Activated CD8-positive, alpha-beta T cell treated with anti-CD3 and anti-CD28 coated beads for 36 hours (primary cell): ENCODE measurements at places on chromosomes 13 and 19. TPM values are rescaled to one million over a fixed set of nuclear protein-coding genes. Genes with fewer than 3 reads are reported as not detected.

GRCh38 chr13:38898481-38898880, 92.2 kb downstream of the STOML3 start:
- H3K4me3 ChIP-seq = no peak overlapping the region
- no peaks in the 10 kb centered on the region for H3K36me3 ChIP-seq
- H3K27me3 ChIP-seq = no peaks in the 10 kb centered on the region

- peak overlapping the region; percentile 96 for H3K4me3 ChIP-seq
- H3K36me3 ChIP-seq = peaks cover 14% of the 10 kb centered on the region
- H3K27me3 ChIP-seq = no peaks in the 10 kb centered on the region
- H3K27ac ChIP-seq = peak overlapping the region; percentile 96
- DNase-seq = peak; percentile 61
These were observed 16.9 kb upstream of the AP1M2 start for GRCh38 chr19:10603873-10604459.

DNA sequence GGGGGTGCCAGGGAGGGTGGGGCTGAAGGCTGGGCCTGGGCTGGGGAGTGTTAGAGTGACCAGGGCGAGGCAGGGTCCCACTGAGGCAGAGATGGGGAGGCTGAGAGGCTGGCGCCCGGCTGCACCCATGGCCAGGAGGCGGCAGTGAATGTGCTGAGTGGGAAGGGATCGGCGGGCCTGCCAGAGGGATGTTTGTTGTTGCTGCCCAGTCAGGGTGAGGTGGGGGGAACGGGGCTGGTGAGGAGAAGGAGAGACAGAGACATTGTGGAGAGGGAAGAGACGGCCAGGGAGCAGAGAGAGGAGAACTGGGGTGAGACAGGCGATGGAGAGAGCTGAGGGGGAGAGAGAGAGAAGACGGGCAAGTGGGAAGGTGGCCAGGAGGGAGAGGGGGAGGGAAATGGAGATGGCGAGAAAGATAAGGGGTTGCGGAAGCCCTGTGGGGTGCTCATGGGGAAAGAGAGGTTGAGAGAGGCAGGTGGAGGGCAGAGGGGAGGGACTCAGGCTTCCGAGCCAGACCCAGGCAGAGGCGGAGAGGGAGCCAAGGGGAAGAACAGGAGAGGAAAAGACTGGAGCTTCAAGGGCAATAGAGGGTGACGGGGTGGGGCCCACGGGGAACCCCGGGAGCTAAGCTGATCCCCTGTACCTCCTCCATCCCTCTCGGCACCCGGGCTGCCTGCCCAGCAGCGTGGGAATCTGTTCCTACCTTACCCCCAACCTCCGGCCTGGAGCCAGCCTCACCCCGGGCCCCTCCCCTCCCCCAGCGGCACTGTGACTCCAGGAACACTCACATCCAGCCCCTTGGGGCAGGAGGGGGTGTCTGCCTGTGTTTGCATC, 690 bp upstream of the B3GNT8 start:
- no peaks in the 10 kb centered on the region for H3K27me3 ChIP-seq
- H3K36me3 ChIP-seq = peaks cover 8% of the 10 kb centered on the region

- peak overlapping the region; percentile 81 for H3K27ac ChIP-seq
- peaks cover 6% of the 10 kb centered on the region for H3K27me3 ChIP-seq
- H3K4me1 ChIP-seq = peaks cover 19% of the 10 kb centered on the region
- H3K36me3 ChIP-seq = no peaks in the 10 kb centered on the region
- peak overlapping the region; percentile 3 for H3K4me3 ChIP-seq
These were observed 26.7 kb upstream of the NAPA start for GRCh38 chr19:47541518-47541917.

GRCh38 chr13:88303157-88303556, 632.0 kb downstream of the SLITRK5 start:
- H3K4me3 ChIP-seq = no peak overlapping the region
- H3K27ac ChIP-seq = no peak overlapping the region
- H3K27me3 ChIP-seq = no peaks in the 10 kb centered on the region
- no peak for DNase-seq

DNA sequence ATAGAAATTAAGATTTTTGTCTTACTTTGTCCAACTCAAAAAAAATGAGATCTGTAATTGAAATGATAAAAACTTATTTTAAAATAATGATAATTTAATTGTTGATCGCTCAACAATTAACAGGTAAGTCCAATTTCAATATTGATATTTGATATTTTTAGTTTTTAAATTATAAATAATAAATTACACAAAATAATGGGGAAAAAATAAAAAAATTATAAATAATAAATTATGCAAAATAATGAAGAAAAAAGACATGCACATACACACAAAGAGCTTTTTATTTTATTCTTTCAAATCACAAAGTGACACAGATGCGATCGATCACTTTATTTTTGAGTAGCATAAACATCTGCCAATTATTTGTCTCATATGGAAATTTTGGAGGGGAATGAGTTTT, 40.8 kb downstream of the KCTD12 start:
- H3K36me3 ChIP-seq = no peaks in the 10 kb centered on the region
- H3K4me1 ChIP-seq = no peaks in the 10 kb centered on the region
- peaks cover 3% of the 10 kb centered on the region for H3K27me3 ChIP-seq
- no peak for DNase-seq

- no peak overlapping the region for H3K27ac ChIP-seq
- no peak for DNase-seq
- H3K4me3 ChIP-seq = no peak overlapping the region
These were observed 437.0 kb downstream of the SUCLA2 start for GRCh38 chr13:47564041-47564440.

DNA sequence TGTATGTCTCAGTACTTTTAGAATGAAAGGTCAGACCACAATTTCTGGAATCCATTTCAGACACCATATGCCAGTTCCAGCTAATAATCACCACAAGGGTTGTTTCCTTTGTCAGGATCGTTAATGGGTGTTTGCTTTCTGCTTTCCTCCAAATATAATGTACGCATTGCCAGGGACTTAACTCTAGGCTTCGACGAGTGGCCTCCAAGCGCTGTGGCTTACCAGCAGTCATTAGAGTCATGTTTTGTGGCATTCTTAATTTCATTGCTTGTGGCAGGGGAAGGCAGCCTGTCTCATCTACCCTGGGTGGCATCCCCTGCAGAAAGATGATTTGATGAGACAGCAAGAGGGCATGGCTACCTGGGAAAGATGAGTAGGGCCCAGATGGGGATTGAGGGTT, 22.5 kb downstream of the SAFB start:
- H3K27ac ChIP-seq = peak overlapping the region; percentile 23
- no peak overlapping the region for H3K4me3 ChIP-seq
- H3K36me3 ChIP-seq = peaks cover 58% of the 10 kb centered on the region
- H3K27me3 ChIP-seq = no peaks in the 10 kb centered on the region
- no peak for DNase-seq

- peaks cover 7% of the 10 kb centered on the region for H3K4me1 ChIP-seq
- H3K4me3 ChIP-seq = no peak overlapping the region
- H3K27me3 ChIP-seq = no peaks in the 10 kb centered on the region
These were observed 11.1 kb downstream of the NTN5 start for GRCh38 chr19:48661711-48662090.

DNA sequence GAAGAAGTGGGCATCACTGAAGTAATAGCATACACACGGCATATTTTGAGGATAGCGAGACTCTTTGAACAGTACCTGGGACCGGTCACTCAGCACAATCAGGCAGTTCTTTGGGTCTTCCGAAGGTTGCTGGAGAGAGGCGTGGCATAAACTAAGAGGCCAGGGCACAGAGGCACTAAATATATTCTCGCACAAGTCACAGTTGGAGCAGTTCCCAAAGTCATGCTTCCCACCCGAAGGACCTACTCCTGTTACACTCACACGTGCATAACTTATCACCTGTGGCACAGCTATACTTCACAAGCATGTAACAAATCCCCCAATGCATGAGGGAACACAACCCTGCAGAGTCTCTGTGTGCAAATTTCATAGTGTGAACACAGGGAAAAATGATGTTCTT, 10.2 kb downstream of the WDR87 start:
- no peaks in the 10 kb centered on the region for H3K36me3 ChIP-seq
- no peak overlapping the region for H3K27ac ChIP-seq
- no peak overlapping the region for H3K4me3 ChIP-seq
- DNase-seq = no peak
- peaks cover 8% of the 10 kb centered on the region for H3K27me3 ChIP-seq
- H3K4me1 ChIP-seq = no peaks in the 10 kb centered on the region

DNA sequence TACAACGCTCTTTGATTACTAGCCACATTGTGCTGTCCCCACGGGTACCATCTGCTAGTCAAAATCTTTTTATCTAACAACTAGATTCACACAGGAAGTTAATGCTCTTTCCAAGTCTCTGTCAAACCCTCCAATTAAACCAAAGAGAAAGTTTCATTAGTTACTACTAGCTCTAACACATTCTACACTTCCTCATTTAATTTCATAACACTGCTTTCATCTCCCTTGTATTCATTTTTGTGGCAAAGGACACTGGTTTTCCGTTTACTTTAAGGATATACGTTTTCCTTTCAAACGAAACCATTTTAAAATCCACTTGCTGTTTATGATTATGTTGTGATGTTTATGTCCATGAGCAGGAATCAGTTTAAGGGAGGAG, 5.3 kb downstream of the DYRK1B start:
- DNase-seq = no peak
- no peaks in the 10 kb centered on the region for H3K27me3 ChIP-seq
- peak overlapping the region; percentile 78 for H3K27ac ChIP-seq
- H3K36me3 ChIP-seq = peaks cover 48% of the 10 kb centered on the region
- H3K4me1 ChIP-seq = peaks cover 22% of the 10 kb centered on the region

GRCh38 chr13:37960427-37960826, 90.9 kb upstream of the TRPC4 start:
- no peak overlapping the region for H3K27ac ChIP-seq
- no peaks in the 10 kb centered on the region for H3K36me3 ChIP-seq
- no peak overlapping the region for H3K4me3 ChIP-seq
- no peak for DNase-seq
- no peaks in the 10 kb centered on the region for H3K4me1 ChIP-seq

DNA sequence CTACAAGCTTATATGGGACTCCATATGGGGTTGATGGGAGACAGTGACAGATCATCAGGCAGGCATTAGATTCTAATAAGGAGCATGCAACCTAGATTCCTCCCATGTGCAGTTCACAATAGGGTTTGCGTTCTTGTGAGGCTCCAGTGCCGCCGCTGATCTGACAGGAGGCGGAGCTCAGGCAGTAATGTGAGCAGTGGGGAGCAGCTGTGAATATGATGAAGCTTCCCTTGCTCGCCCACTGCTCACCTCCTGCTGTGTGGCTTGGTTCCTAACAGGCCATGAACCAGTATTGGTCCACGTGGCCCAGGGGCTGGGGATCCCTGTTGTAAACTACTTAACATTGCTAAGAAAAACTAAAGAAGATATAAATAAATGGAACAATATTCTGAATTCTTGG, 378.4 kb downstream of the KCNRG start:
- no peak overlapping the region for H3K27ac ChIP-seq
- DNase-seq = no peak
- H3K36me3 ChIP-seq = no peaks in the 10 kb centered on the region
- H3K4me3 ChIP-seq = no peak overlapping the region

DNA sequence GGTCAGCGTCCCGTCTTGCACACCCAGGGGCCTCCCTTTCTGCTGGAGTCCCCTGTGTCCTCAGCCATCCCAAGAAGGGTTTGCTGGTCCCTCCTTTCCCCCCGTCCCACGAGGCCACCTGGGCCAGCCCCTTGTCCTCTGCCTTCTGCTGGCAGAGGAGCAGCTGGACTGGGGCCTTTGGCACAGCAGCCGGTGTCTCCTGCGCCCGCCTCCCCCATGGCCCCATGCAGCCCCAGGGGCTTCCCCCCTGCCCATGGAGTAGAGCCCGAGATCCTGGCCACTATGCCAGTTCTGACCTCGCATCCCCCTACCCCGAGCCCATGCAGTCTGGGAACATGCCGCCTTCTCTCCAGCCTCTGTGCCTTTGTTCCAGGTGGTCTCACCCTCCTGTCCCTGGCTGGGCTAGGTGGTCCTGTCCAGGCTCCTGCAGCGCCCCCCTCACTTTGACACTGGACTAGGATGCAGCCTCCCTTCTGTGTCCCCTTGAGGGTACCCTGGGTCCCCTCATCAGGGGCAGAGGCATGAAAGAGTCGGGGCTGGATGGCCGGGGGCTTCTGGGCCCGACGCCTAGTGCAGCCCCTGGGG, 5.7 kb upstream of the GARIN5A start:
- peaks cover 36% of the 10 kb centered on the region for H3K36me3 ChIP-seq
- no peak for DNase-seq
- no peaks in the 10 kb centered on the region for H3K27me3 ChIP-seq
- no peak overlapping the region for H3K4me3 ChIP-seq

DNA sequence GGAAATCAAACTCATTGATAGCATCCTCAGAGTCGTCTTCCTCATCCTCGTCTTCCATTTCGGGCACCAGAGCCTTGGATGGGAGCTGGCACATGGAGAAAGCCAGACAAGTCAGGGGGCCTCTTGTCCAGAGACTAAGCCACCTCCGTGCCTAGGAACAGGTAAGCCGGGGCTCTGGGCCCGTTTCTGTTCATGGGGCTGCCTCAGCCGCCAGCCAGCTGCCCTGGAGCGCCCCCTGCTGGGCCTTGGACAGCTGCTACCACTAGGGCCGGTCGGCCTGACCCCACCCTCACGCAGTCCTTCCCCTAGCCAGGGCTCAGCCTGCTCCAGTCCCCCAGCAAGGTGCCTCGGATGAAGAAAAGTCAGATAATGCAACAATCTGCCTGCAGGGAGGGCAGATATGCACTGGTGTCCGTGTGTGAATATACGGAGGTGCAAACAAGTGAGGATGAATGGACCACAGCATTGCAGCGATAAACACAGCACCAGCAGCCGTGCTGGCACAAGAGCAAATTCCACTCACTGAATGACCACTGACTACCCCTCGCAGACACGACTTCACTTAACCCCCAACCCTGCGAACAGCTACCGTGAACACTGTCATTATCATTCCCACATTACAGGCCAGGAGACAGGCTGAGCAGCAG, 11.9 kb upstream of the PRKD2 start:
- H3K27me3 ChIP-seq = no peaks in the 10 kb centered on the region
- peak overlapping the region; percentile 65 for H3K27ac ChIP-seq
- peaks cover 41% of the 10 kb centered on the region for H3K36me3 ChIP-seq
- H3K4me3 ChIP-seq = no peak overlapping the region
- DNase-seq = peak; percentile 88

Gene PCSK4
- 4.4 TPM for total RNA-seq

Gene KLK2
- total RNA-seq = 0.90 TPM

Gene EBPL
- 35.6 TPM for total RNA-seq

Gene FUT3
- total RNA-seq = not detected

Gene IGFL2
- not detected for total RNA-seq

Gene LILRB1
- total RNA-seq = 1.2 TPM

Gene NLRP7
- total RNA-seq = not detected

Gene B9D2
- total RNA-seq = 5.1 TPM

Gene TNNT1
- not detected for total RNA-seq

Gene RAB3A
- 8.9 TPM for total RNA-seq

Gene GFY
- total RNA-seq = not detected

Gene HCST
- total RNA-seq = 57.1 TPM

Gene LACC1
- total RNA-seq = 1.2 TPM

Gene GPR12
- total RNA-seq = not detected

Gene CD22
- total RNA-seq = 2.8 TPM

Gene PDX1
- total RNA-seq = not detected

Gene MAB21L1
- not detected for total RNA-seq

Gene GAPDHS
- not detected for total RNA-seq

Gene LGALS14
- total RNA-seq = 1.8 TPM

Gene SPC24
- total RNA-seq = 70.9 TPM
